Muscle of leg (tissue), 16 donors: ENCODE measurements at places on chromosomes 3 and 15. TPM values are rescaled to one million over a fixed set of nuclear protein-coding genes. Genes with fewer than 3 reads are reported as not detected.

MASP1 gene
- 8.2 TPM for total RNA-seq

DNA sequence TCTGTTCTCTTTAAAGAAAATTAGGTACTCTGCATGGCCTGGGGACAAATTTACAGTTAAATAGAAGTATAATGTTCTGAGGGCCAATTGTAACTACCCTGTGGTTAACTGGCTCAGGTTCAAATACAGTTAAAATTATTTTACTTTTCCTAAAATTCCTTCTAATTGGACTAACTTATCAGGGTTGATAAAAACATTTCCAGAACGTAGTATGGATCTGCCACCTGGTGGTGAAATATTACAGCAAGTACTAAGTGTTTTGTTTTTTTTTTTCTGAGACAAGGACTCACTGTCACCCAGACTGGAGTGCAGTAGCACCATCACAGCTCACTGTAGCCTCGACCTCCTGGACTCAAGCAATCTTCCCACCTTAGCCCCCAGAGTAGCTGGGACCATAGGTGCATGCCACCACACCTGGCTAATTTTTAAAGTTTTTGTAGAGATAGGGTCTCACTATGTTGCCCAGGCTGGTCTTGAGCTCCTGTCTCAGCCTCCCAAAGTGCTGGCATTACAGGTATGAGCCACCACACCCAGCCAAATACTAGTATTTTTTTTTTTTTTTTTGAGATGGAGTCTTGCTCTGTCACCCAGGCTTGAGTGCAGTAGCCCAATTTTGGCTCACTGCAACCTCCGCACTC lies 29.2 kb downstream of the NEO1 start:
- DNase-seq, result peak; percentile 77

DNA sequence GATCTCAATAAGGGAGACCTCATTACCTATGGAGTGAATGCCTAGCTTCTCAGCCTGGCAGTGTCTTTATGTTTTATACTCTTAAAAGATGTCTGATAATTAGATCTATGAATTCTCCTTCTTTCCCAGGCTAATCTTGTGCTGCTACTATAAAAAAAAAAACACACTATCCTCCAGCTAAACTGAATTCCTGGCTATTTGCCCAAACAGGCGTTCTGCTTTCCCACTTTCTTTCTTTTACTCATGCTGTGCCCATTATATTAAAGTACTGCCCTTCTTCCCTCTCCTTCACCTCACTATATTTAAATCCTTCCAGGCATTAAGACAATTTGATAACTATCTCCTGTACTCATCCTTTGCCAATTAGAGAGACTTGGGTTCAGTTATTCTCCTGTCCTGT lies 1134.9 kb downstream of the ROBO2 start:
- DNase-seq, result peak; percentile 34

- peak; percentile 94 for DNase-seq
Observed at GRCh38 chr15:57784081-57784511, 77.6 kb downstream of the POLR2M start.

NR1I2 gene
- 0.27 TPM for total RNA-seq

NUDT16 gene
- total RNA-seq, result 10.5 TPM

- DNase-seq, result peak; percentile 29
Observed at GRCh38 chr3:37402351-37402750, 228.0 kb upstream of the LRRFIP2 start.

GRCh38 chr3:190092250-190092649 lies 28.4 kb downstream of the P3H2 start:
- peak; percentile 87 for DNase-seq

DNA sequence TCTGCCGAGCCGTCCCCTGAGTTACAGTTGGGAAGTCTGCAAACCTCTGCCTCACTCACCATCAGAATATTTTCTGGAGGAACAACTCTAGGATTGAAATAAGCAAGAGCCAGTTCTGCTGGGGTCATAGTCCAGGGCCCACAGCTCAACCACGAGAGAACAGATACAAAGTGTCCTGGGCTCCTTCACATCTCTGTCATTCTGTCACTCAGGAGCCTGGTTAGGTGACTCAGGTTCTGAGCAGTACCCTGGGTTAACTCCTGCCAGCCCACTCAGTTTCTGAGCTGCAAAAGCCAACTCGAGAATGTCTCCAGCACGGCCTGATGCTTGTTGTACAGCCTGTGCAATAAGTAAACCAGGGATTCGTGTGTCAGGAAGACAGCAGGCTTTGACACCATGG lies 155.7 kb downstream of the SLCO3A1 start:
- DNase-seq, result no peak

DNA sequence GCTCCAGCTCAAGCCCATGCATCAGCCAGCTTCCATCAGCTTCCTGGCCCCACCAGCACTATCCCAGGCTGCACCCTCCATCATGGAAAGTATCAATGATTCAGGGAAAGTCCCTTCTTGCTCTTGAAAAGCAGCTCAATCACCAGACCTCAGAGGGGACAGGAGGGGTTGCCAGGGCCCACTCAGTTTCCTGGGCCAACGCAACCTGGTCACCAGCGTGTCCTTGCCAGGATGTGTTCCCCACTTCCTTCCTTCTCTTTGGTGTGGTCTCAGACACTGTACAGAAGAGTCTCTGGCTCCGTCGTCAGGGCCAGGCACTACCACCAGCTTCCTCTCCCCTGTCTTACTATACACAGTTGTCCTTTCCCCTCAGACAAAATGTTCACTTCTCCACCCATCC lies 3.0 kb downstream of the HDC start:
- DNase-seq, result no peak

C15orf61 gene
- total RNA-seq, result 4.7 TPM
